ENCODE measurements at places on chromosomes 2 and 18.

DNA sequence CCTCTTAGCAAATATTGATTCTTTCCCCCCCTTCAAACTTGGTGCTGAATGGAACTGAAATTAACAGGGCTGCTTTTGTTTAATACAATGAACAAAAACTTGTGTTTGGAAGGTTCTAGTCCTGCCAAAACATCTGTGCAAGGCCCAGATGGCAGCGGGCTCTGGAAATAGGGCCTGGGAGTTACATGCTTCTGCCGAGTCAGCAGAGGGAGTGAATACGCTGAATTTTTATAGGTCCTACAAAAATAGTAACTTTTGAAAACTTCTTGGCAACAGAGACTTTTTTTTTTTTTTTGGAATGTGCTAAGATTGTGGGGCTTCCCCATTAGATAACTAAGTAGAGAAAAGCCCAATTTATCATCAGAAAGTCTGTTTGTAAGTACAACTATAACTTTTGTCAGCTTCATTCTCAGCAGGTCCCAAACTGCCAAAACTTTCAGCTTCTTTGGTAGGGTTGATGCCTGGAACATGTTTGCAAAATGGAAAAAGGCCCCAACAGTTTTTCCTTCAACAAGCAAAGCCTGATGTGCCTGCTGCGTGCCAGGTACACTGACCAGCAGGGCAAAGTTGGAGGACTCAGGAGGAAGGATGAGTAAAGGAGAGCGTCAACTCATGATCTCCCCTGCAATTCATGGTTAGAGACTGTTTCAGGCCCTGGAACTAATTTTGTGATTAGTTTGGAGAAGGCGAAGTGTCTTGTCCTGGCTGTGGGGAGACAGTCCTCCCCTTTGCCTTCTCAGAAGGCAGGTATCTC is 45.1 kb upstream of the HDAC4 start:
- DNase-seq = no peak

- DNase-seq = no peak
These were observed 46.4 kb downstream of the ZNF804A start for GRCh38 chr2:184644685-184645084.

DNA sequence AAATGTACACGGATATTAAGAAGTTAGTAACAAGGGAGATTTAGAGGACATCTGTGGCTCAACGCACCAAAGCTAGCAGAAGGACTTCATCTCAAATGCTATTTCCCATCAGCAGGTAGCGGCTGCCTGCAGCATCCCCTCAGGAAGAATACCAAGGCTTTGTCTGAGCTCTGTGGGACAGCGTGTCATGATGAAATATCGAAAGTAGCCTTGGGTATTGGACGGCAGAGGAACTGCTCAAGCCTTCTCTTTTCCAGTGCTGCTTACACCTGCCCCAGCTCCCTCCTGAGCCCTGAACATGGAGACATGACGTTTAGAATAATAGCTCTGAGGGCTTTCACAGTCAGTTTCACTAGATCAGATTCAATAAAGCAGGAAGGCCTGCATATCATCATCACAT is 241.6 kb downstream of the SUCLG1 start:
- no peak for DNase-seq

DNA sequence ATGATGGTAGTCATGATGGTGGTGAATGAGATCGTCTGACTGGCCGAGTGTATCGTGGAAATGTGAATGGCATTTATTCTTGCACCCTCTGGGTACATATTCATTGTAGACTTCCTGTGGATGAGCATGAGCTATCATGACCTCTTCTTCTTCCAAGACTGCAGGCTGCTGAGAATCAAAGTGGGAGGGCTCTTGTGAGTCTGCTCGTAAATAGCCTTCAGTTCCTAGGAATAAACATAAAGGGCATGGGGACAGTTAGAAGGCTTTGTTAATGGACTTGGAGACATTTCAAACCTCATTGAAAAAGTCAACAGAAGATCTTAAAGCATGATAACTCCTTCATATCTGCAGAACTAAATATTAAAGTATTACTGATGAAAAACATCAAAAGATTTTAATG is 14.9 kb downstream of the SLC39A6 start:
- DNase-seq = no peak

DNA sequence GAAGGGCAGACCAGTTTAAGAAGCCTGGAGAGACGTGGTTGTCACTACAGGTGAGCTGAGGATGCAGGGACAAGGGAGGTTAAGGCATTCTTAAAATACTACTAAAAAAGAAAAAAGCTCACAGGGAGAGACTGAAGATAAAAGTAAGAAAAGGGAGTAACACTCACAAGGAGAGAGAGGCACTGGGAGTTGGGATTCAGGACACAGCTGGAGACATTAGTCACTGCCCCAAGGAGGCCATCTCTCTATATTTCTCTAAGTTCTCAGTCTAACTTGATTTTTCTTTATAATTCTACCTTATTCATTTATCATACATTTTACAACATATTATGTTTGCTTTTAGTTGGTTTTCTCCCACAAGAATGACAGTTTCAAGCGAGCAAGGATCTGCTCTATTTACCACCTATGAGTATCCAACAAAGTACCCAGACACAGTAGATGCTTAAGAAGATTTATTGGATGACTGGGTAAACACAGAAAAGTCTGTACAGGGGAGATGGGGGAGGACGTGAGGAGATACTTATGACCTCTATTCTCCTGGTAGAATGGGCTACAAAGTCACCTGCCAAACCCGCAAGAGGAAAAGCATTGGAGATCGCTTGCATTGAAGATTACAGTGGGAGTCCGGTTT is 2.2 kb downstream of the SERPINE2 start:
- no peak for DNase-seq

All from effector memory CD4-positive, alpha-beta T cell (primary cell).